Fibroblast of skin of right quadriceps (primary cell): ENCODE measurements at places on chromosomes 6 and 20.

GRCh38 chr6:17725083-17725482, 18.4 kb upstream of the NUP153 start:
- peak; percentile 38 for DNase-seq

DNA sequence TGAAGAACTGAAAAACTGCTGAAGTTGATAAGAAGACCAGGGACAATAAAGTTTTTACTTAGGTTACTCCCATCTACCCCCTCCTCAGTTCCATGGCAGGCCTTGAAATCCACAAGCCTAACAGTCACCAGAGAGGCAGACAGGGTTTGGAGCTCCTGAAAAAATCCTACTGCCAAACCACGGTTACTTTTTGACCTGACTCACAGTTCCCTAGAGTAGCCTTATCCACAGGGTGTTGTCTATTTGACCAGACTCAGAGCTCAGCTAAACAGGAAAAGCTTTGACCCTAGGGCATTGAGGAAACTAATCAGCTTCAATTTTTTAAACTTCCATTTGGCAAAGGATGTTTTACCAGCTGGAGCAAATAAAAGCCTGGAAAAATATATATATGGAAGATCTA, 257.7 kb upstream of the NT5E start:
- DNase-seq, result peak; percentile 70

DNA sequence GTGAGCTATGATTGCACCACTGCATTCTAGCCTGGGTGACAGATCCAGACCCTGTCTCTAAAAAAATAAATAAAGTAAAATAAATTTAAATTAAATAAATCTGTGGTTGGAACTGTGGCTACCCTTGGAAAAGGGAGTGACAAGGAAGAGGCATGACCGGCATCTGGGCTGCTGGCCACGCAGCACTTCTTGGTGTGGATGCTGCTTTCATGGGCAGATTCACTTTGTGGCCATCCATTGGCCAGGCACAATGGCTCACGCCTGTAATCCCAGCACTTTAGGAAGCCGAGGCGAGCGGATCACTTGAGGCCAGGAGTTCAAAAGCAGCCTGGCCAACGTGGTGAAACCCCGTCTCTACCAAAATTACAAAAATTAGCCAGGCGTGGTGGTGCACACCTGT, 16.1 kb downstream of the EBF4 start:
- no peak for DNase-seq

DNA sequence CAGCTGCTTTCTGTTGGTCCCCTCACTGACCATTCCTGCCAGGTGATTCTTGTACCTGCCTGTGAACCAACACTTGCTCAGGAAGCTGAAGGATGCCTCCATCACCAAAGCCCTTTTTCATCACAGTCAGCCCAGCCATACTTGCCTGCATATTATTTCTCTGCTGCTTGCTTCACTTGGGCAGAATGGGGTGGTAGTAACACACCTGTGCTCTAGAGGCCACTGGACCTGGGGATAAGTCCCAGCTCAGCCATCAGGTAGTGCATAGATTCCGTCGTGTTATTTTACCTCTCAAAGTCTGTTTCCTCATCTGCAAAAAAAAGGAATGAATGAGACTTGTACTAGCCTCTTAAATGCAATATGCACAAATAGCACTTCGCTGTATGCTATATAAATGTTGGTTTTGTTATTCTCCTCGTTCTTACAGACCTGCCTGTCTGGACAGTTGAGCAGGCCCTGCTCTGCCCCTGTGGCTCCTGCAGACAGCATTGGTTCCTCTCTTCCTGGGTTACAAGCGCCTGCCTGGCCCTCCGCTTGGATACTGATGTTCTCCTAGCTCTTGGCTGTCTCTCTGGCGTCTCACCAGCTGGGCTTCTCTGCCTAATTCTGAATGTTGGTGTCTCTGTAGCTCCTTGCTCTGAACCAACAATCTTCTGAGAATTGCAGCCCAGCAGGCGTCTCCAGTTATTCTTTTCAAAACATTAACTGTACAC, 151.8 kb downstream of the UNC5CL start:
- no peak for DNase-seq

DNA sequence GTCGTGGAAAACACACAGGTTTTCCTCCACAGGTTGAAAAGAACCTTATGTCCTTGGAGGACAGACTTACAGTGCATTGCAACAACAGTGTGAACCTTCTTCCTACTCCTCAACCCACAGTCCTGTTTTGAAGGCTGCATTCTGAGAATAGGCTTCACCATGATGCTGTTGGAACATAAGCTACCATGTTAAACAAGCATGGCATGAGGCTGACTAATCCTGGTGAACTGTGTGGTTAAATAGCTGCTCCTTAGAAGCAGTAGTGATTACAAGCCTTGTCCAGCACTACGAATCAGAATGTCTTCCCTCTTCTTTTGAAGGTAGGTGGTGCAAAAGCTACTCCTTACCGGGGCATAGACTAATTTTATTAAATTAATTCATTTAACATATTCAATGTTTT, 368.5 kb upstream of the EPHA7 start:
- DNase-seq, result peak; percentile 31

DNA sequence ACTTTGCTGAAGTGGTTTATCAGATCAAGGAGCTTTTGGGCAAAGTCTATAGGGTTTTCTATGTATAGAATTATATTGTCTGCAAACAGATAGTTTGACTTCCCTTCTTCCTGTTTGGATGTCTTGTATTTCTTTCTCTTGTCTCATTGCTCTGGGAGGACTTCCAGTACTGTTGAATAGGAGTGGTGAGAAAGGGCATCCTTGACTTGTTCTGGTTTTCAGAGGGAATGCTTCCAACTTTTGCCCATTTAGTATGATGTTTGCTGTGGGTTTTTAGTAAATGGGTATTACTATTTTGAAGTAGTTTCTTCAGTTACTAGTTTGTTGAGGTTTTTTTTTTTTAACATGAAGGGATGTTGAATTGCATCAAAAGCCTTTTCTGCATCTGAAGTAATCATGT, 36.1 kb downstream of the KCNS1 start:
- no peak for DNase-seq

DNA sequence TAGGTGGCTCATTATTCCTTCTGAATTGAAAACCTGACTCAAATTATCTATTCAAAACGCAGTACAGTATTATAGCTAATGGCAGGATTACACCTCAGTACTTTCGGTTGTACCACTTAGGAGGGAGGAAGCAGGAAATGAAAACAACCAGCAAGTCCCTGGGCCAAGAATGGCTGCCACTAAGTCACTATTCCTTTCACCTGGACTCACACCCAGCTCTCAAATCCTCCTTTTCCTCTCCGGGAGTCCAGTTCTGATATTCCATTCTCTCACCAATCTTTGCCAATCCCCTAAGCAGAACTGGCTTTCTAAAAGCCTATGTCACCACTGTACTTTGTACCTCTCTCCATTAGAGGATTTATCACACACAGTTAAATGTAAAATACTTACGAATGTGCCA, 20.6 kb downstream of the TMEM242 start:
- no peak for DNase-seq

DNA sequence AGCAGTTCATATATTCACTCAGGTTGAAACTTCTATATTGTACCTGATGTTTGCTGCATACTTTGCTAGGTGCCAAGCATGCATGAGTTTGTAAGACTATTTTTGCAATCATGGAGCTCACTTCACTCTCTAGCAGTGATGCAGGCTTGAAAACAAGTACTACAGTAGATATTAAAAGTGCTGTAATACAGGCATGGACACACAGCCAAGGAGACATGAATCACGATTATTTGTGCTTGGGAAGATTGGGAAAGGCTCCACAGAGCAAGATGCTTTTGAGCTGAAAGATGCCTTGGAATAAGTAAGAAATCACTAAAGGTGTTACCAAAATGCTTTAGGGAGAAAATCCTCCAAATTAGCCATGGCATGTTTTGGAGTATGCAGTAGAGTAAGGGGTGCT, 427.4 kb downstream of the UTRN start:
- DNase-seq, result no peak

GRCh38 chr6:26187981-26188635, 100.9 kb downstream of the HFE start:
- peak; percentile 59 for DNase-seq
